Neural progenitor cell (in vitro differentiated cells): ENCODE measurements at places on chromosomes 4 and X.

DNA sequence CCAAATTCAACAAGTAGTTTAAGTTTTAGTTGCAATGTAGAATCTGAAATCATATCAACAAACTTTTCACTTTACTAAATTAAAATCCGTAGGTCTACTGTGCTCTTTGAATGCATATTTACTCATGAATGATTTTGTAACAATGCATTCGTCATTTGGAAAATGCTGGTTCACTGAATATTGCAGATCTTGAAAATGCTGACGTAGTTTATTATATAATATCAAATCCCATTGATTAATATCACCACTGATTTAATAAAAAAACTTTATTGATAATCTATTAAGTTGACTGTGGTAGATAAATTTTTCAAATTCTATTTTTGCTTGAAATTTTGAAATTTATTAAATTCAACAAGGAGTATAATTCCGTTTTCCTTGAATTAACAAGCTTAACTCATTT lies 540.0 kb downstream of the GRID2 start:
- no peak for DNase-seq

DNA sequence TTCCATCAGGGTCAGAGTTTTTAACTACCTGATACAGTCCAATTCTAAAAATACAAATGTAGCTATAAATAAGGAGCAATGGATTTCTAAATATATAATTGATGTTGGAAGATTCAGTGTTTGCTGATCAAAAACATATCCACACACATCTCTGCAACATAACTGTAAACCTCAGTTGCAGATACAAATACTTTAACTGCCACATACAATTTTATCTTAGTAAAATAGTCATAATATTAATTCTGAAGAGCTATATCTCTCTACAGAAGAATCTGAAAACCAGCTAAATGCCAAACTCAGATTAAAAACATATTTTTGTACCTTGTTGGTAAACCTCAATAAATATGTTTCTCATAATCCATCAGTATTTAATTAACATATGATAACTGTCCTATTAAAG lies 674.3 kb upstream of the INTU start:
- no peak for DNase-seq

DNA sequence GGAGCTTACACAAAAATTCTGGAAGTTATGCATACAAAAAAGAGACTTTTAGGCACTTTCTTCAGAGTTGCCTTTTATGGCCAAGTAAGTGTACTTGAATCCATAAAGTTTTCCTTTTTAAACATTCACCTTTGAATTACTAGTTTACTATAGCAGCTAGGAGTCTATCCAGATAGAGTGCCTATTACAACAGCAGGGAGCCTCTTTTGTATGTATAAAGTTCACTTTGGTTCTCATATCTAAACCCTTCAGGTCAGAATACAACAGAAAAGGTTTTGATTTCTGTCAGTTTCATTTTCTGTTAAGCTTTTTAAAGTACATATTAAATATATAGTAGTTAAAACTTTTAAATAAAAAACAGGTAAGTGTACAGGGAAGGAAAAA lies 51.4 kb upstream of the IL13RA1 start:
- DNase-seq = no peak

DNA sequence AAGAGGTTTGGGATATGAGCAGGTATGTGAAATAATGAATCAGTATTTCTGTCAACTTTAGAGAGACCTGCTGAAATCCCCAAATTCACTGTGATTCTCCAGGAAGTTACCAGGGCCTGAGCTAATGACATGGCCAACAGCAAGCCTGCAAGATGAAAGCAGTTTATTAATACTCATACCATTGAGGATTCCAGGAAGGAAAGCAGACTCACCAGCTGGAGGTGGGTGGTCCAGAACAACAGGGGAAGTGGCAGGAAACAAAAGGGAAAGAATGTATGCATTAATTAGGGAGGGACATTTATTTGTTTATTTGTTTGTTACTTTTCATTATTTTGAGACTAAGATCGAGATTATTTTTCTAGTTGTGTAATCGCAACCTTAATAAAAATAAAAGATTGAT lies 196.6 kb upstream of the AGA start:
- DNase-seq = peak; percentile 3

DNA sequence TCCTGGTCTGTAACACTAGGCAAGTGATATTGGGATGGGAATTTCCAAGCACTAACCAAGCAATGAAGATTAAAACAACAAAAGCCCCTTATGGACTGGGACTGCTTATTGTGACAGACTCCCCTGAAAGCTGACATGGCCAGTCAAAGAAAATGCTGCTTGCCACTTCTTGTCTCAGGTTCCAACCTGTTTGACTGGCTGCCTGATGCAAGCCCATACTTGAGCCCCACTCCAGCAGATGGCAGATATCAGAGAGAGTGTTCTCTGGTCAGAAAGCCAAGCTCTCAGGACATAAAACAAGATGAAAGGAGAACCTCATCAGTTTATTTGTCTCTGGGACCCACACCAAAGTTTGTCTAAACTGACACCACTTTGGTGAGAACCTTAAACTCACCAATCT lies 15.5 kb upstream of the IGBP1 start:
- no peak for DNase-seq

DNA sequence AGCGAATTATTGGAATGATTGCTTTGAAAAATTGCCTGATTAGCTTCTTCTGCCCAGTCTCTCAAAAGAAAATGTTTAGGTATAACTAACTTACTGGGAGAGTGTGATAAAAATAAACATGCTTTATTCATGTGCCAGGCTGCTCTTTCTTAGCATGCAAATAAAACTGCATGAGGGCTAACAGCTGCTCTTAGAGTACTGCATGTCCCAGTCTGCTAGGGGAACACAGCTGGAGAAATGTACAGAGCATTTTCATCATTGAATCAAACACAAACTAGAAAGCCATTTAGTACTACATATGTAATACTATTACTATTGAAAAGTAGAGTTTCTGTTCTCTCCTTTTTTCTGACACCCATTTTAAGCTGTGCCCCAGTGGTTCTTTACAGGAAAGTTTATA lies 726.0 kb downstream of the GRID2 start:
- no peak for DNase-seq

DNA sequence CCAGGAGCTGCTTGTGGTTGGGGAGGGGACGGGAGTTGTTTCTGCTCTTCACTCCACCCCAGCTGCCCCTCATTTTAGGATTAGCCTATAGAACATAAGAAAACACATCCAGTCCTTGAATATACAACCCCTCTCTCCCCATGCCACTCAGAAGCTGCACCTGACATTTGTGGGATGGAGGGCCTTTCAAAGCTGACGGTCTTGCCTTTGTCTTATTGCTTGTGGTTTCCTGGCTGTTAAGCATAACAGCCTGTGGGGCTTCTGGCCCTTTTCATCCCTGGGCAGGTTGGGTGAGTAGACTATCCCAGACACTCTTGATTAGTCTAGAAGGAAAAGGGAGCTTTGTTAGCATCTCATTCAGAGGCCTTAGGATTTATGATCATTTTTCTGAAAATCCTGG lies 407.6 kb upstream of the BOD1L1 start:
- DNase-seq = no peak

GRCh38 chr4:39154009-39154408 lies 28.3 kb upstream of the WDR19 start:
- no peak for DNase-seq

GRCh38 chr4:1323635-1324442 lies 23.2 kb upstream of the UVSSA start:
- no peak for DNase-seq

DNA sequence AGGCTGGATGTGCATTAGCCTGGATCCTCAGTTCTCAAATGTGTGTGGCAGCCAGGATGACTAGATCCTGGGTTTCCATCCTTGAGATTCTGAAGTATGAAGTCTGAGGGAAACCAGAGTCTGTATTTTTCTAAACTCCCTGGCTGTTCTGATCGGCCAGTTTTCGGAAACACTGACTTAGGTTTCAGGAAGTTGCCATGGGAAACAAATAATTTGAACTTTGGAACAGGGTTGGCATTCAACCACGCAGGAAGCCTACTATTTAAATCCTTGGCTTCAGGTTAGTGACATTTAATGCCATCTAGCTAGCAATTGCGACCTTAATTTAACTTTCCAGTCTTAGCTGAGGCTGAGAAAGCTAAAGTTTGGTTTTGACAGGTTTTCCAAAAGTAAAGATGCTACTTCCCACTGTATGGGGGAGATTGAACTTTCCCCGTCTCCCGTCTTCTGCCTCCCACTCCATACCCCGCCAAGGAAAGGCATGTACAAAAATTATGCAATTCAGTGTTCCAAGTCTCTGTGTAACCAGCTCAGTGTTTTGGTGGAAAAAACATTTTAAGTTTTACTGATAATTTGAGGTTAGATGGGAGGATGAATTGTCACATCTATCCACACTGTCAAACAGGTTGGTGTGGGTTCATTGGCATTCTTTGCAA lies 67.6 kb downstream of the PDGFRA start:
- no peak for DNase-seq

- no peak for DNase-seq
Observed at GRCh38 chr4:38980903-38981676, 51.1 kb downstream of the TMEM156 start.

DNA sequence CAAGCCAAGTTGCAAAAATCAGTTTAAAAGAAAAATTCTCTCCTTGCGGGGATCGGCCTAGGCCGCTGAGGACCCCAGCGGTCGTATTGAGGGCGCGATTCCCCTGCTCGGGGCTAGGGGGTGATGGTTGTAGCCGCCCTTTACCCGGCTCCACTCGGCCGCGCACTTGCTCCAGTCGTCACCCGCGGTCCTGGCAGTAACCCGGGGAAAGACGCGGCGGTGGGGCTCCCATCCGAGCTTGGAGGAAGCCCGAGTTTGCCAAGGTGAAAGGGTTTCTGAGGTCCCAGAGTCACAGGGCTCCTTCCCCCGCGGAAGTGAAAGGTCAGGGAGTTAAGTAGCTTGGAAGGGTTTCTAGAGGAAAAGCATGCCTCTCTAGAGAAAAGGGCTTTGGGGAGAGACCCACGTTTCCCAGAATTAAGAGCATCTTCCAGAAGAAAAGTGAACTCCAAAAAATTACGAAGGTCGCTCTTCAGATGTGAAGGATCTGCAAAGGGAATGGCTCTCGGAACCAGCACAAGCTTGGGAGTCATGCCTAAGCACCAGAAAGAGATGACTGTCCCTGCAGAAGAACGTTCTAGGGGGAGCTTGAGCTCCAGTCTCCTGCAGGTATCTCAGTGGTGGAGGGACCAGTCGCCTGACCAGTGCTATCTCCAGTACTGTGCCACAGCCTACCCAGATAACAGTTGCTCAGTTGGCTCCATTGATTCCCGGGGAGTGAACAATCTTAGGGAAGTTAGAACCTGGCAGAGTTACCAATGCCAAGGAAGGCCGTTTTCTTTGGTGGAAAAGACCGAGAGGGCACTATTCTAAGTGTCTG lies 875 bp downstream of the LAP3 start:
- DNase-seq = no peak

GRCh38 chr4:141768954-141769353 lies 132.6 kb downstream of the IL15 start:
- DNase-seq = no peak

DNA sequence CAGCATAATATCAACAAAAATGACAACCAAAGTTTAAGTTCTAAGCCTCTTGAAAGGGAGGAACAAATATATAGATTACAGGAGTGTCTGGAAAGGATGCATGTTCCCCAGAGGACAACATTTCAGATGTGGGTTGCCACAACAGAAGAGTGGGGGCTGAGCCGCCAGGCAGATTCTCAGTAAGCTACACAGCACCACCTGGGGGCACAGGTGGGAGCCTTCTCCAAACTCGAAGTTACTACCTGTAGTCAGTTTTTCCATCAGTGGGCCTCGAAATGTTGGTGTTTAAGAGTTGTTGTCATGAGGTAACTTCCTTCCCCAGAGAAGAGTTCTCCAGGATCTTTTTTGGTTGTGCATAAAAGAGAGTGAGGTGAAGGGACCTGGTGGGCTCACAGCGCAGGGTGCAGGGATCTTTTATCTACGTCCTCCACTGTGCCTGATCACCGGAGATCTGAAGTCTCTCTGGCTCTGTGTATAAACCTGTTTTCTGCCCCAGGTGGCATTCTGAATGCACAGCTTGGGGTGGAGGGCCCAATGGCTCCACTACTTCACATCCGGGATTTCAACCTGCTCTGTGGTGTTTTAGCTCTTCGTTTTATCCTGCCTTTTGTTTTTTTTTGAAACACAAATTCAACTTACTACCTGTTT lies 58.4 kb upstream of the STS start:
- DNase-seq = peak; percentile 26

DNA sequence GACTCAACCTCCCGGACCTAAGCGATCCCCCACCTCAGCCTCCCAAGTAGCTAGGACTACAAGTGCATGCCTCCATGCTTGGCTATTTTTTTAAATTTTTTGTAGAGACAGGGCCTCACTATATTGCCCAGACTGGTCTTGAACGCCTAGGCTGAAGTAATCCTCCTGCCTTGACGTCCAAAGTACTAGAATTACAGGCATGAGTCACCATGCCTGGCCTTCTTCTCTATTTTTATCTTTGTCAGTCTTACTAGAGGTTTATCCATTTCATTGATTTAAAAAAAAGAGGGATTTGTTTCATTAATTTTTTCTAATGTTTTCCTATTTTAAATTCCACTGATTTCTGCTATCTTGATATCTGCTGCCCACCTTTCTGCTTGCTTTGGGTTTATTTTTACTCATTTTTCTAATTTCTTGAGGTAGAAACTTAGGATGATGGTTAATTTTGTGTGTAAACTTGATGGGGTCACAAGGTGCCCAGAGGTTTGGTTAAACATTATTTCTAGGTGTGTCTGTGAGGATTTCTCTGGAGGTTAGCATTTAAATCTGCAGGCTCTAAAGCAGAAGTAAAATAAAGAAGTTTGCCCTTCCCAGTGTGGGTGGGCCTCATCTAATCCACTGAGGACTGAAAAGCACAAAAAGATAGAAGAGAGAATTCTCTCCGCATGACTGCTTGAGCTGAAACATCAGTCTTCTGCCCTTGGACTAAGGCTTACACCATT lies 116.2 kb upstream of the DCLK2 start:
- DNase-seq = no peak

- DNase-seq = peak; percentile 11
Observed at GRCh38 chrX:129769467-129770154, 10.1 kb upstream of the SASH3 start.

DNA sequence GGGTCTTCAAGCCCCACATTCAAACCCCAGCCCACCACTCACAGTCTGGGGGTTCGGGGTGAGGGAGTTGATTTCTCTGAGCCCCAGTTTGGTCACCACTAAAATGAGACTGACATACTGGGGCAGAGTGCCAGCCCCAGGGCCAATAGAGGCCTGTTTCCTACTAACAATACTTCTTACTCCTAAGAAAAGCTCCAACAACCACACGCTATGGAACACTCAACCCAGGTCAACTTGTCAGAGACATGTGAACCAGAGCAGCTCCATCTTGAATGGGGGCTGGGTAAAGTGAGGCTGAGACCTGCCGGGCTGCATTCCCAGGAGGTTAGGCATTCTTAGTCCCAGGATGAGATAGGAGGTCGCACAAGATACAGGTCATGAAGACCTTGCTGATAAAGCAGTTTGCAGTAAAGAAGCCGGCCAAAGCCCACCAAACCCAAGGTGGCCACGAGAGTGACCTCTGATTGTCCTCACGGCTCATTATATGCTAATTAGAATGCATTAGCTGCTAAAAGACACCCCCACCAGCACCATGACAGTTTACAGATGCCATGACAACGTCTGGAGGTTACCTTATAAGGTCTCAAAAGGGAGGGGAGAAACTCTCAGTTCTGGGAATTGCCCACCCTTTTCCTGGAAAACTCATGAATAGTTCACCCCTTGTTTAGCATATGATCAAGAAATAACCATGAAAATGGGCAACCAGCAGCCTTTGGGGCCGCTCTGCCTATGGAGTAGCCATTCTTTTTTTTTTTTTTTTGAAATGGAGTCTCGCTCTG lies 26.6 kb upstream of the HTRA3 start:
- DNase-seq = no peak

- DNase-seq = no peak
Observed at GRCh38 chrX:13285229-13285628, 34.6 kb downstream of the ATXN3L start.

GRCh38 chrX:110699109-110699508 lies 96.5 kb downstream of the CHRDL1 start:
- DNase-seq = no peak
